ENCODE measurements at places on chromosomes 16 and 17. TPM values are rescaled to one million over a fixed set of nuclear protein-coding genes. Genes with fewer than 3 reads are reported as not detected.
A peak's percentile ranks its signal among the peaks of the same experiment; 100 is the strongest.

Gene KRT39
- total RNA-seq, result not detected

Gene NACA2
- total RNA-seq, result not detected

Gene GJD3
- total RNA-seq, result 0.28 TPM

Gene KRT28
- total RNA-seq, result not detected

Gene CTDNEP1
- total RNA-seq, result 87.6 TPM

Gene SSTR5
- not detected for total RNA-seq

Gene ADAP2
- 6.3 TPM for total RNA-seq

Gene DRC3
- 0.56 TPM for total RNA-seq

Gene GDPD1
- total RNA-seq, result 0.96 TPM

Gene DNAH2
- 0.04 TPM for total RNA-seq

Gene KRT31
- 4.4 TPM for total RNA-seq

DNA sequence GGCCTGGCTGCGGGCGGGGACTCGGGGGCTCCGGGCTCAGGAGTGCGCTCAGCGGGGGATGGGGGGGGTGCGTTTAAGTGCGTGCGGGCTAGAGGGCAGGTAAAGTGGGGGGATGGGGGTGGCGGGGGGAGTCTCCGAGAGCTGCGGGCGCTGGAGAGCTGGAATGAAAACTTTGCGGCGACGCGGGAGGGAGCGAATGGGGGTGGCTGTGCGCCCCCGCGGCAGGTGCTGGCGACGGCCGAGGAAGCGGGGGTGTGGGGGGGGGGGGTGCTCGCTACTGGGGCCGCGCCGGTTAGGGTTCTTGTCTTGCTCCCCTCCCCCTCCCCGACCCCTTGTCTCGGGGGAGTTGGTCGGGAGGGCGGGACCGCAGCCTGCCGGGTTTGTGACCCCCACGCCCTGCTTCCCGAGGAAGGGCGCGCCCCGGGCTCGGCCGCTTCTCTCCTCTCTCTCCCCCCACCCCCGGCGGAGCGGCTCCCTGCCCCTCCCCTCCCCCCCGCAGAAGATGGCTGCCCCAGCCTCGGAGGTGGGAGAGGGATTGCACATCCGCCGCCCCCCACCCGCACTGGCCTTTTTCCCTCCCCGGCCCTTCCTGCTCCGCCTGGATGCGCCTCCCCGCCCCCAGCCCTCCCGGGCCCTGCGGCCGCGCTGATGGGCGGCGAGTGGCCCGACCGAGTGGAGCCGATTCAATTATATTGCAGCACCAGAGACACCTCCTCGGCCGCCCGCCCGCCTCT, 649 bp downstream of the GSE1 start:
- ATAC-seq, result no peak

DNA sequence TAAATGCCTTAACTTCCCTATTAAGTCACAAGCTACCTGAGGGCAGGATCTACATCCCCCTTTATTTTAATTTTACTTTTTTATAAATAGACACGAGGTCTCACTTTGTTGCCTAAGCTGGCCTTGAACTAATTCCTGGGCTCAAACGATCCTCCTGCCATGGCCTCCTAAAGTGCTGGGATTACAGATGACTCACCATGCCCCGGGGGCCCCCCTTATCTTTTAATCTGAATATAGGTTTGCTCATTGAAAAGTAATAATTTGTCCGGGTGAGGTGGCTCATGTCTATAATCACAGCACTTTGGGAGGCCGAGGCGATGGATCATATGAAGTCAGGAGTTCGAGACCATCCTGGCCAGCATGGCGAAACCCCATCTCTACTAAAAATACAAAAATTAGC, 14.2 kb downstream of the ETV4 start:
- ATAC-seq, result no peak

GRCh38 chr17:36527621-36528250, 6.9 kb downstream of the MYO19 start:
- no peak for ATAC-seq

GRCh38 chr16:66608241-66609138, 4.0 kb downstream of the CMTM3 start:
- ATAC-seq, result peak; percentile 75

DNA sequence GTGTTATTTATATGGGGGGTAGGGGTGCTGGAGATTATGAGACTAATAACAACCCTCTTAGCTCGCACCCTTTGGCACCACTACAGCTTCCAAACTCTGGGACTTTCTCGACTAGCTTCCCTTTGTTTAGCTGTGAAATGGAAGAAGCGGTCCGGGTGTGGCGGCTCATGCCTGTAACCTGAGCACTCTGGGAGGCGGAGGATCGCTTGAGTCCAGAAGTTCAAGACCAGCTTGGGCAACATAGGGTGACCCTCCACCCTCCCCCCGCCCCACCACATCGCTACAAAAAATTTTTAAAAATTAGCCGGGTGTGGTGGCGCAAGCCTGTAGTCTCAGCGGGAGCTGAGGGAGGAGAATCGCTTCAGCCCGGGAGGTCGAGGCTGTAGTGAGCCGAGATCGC, 814 bp upstream of the CDH3 start:
- no peak for ATAC-seq

GRCh38 chr16:67419931-67420330, 3.7 kb upstream of the ZDHHC1 start:
- ATAC-seq, result no peak

GRCh38 chr16:57118461-57119084, 26.2 kb downstream of the CPNE2 start:
- no peak for ATAC-seq

GRCh38 chr17:4256952-4257351, 6.8 kb downstream of the ANKFY1 start:
- peak; percentile 33 for ATAC-seq

DNA sequence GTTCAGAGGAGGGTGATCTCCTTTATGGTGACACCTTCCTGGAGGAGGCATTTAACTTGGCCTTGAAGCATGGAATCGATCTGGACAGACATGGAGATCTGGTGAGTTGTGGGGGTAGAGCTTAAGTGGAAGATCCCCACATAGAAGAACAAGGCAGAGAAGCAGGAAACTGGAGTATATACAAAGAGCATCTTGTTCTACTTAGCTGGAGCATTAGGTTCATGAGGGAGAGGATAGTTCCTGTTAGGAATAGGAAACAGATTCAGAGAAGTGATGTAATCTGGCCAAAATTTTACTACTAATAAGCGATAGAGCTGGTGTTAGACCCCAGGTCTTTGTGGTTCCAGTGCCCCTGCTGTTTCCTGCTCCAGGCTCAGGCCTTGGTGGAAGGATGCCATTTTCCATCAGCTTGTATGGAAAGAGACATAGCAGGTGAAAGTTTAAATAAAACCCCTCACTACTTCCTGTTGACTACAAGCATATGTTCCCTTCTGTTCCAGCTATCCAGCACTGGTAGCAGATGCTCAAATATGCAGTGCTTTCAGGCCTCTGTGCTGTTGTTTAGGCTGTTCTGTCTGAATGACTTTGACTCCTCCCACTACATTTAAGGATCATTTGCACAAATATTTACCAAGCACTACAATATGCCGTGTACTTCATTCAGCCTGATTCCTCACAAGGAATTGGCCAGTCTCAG, 9.4 kb downstream of the RPAIN start:
- no peak for ATAC-seq

- peak; percentile 90 for ATAC-seq
These were observed at the start of gene COG7 for GRCh38 chr16:23452572-23453337. Gene COG7 (minus strand): TSS chr16:23453189. CDS start chr16:23452994, 195 bp downstream.

- ATAC-seq, result peak; percentile 20
These were observed 709 bp upstream of the ENO3 start for GRCh38 chr17:4950075-4950745.

DNA sequence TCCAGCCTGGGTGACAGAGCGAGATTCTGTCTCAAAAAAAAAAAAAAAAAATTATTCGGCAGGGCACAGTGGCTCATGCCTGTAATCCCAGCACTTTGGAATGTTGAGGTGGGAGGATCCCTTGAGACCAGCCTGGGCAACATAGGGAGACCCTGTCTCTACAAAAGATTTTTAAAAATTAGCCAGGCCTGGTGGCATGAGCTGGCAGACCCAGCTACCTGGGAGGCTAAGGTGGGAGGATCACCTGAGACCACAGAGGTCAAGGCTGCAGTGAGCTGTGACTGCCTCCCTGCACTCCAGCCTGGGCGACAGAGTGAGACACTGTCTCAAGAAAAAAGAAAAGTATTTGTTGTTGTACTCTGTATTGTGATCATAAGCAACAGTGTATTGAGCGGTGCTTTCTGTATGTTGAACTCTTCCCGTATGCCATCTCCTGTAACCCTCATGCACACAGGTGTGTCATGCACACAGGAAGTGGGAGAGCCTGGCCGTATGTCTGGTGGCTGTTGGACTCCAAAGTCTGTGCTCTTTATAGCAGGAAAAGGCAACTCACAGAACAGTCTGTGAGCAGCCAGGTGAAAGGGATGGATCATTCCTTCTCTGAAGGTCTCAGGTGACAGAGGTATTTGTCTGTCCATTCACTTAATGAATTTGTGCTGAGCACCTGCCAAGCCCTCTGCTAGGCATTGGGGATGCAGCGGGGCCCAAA, 17.1 kb downstream of the CDH1 start:
- peak; percentile 14 for ATAC-seq

- ATAC-seq, result peak; percentile 90
These were observed at the start of gene MIEN1 for GRCh38 chr17:39730095-39730921. Gene MIEN1 (minus strand): TSS chr17:39730532. CDS start chr17:39730495, 37 bp downstream.

DNA sequence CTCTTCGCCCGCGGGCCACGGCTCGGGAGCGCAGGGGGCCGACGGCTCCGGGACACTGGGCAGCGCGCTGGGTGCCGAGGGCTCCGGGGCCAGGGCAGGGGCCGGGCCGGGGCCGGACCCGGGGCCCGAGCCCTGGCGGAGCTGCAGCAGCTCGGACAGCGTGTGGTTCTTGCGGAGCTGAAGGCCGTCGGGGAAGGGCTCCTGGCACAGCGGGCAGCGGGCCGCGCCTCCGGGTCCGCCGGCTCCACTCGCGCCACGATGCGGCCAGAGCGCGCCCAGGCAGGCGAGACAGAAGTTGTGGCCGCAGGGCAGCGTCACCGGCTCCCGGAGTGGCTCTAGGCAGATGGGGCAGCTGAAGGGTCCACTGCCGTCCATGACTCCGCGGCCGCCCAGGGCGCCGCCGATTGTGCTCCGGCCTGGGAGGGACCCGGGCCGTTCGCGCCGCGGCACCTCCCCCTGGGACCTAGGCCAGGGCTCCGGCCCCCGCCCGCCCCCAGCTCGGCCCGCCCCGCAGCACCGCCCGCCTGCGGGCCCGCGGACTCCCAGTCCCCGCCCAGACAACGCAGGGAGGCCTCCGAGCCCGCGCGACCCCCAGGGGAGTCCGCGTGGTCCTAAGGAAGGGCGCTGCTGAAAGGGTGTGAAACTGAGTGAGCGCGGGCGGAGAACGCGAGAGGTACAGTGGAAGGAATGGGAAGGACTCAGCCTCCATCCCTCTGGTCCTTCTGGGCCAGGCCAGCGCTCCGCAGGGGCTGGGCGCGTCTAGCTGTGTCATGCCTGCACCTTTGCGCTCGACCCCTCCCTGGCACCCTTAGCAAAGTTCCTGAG, at the start of gene TRIM47:
TRIM47 (minus strand) TSS at position 408 of the 825 bp plus-strand sequence; CDS start at position 375, 33 bp downstream.
- peak; percentile 39 for ATAC-seq

GRCh38 chr17:66200685-66201092, 8.8 kb upstream of the CEP112 start:
- ATAC-seq, result peak; percentile 57

DNA sequence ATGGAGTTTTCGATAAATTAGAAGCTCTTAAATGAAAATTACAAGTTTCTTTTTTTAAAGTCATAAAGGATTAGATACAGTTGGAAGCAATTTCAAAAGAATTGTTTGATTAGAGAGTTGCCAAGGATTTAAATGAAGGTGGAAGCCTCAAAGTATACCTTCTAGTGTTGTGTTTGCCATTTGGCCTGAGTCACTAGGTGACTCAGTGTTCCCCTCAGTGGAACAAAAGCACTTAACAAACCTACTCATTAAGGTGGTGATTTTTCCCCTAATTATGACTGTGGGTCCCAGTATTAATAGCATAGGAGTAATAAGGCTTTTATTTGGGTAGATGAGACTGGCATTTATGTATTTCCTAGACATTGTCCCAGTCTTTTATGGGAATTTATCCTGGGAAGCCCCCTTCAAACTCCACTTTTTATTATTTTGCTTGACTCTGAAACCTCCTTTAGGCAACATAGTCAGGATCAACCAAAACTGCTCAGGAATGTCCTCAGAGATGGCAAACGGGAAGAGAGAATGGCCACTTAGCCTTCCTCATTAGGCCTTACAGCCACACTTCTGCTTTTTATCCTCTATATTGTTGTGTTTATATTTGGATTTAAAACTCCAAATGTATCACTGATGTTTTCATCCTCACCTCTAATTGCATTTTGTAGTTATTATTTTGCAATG, 161.0 kb downstream of the FTO start:
- peak; percentile 91 for ATAC-seq

- ATAC-seq, result peak; percentile 11
These were observed 832 bp downstream of the CDK5R1 start for GRCh38 chr17:32487473-32488176.

GRCh38 chr16:2425008-2425518, 4.2 kb upstream of the CCNF start:
- ATAC-seq, result no peak

GRCh38 chr17:36088670-36089338, 1.1 kb downstream of the CCL3 start:
- ATAC-seq, result no peak

GRCh38 chr17:53142890-53143289, 679.8 kb upstream of the KIF2B start:
- ATAC-seq, result no peak

- ATAC-seq, result peak; percentile 49
These were observed 457.0 kb upstream of the CDH5 start for GRCh38 chr16:65909310-65910050.

GRCh38 chr17:7293816-7294613, 424 bp downstream of the YBX2 start:
- peak; percentile 65 for ATAC-seq
